Germinal center (tissue), 1 donor: ENCODE measurements at places on chromosomes 2 and 18.

GRCh38 chr2:66794070-66794469 is 359.1 kb downstream of the MEIS1 start:
- DNase-seq: no peak

DNA sequence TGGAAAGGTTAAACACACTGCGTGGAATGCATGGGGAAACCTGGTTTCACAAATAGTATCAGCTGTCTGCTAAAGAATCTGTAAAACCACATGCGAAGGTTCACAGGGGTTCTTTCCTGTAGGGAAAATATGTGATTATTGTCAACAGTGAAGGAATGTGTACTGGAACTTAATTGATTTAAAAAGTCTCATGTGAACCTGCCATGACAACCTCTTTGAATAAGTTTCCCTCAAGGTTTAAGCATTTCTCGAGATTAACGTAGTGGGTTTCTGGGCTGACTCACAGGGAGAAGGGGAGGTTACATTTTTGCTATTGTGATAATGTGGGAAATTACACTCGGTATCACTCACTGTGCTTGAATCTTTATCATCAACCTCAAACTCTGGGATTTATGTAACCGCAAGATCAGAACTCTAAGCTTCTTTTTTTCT is 28.2 kb upstream of the IL1R1 start:
- no peak for DNase-seq

GRCh38 chr2:176573612-176574483 is 304.6 kb downstream of the MTX2 start:
- no peak for DNase-seq

- no peak for DNase-seq
Measured at GRCh38 chr2:127609031-127609751, 36.8 kb upstream of the GPR17 start.

DNA sequence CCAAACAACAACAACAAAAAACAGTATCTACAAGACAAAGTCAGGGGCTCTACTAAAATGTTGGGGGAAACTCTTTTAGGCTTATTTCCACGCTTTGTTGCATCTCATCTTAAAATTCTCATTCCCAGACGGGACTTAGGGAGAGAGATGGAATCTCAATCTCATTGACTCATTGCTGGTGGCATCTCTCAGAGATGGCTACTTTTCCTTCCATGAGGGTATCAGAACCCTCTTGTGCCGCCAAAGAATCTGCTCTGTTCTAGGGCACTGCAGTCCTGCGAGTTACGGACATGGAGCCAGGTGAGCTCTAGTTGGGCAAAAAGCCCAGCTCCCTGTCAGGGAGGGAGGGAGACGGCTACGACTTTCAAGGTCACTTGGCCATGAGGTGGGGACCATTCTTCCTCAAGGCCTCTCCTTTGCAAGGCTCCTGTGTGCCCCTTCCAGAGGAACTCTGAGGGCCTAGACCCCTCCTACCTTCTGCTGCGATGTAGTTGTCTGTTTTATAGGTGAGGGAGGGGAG is 68.0 kb downstream of the MYCN start:
- DNase-seq: no peak

DNA sequence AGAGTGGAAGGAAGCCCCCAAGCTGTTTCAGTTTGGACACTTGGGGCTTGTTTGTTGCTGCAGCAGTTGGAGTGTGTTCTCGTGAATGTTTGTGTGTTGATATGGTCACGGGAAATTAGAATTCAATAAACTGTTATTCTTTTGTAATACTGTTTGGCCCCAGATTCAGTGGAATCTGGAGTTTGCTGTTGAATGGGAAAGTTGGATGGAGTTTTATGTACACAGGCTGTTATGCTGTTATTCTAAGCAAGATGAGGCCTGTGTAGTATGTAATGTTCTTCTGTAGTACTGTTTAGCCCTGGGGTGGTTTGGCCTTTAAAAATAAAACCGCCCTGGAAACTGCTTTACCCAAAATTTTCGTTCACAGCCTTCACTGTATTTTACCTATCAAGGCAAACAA is 810.4 kb upstream of the HS6ST1 start:
- DNase-seq: no peak

- no peak for DNase-seq
Measured at GRCh38 chr2:74436111-74436805, 5.5 kb downstream of the RTKN start.

GRCh38 chr18:1227025-1227424 is 322.4 kb downstream of the ADCYAP1 start:
- DNase-seq: no peak

GRCh38 chr2:52264488-52264887 is 1232.6 kb upstream of the NRXN1 start:
- DNase-seq: no peak

DNA sequence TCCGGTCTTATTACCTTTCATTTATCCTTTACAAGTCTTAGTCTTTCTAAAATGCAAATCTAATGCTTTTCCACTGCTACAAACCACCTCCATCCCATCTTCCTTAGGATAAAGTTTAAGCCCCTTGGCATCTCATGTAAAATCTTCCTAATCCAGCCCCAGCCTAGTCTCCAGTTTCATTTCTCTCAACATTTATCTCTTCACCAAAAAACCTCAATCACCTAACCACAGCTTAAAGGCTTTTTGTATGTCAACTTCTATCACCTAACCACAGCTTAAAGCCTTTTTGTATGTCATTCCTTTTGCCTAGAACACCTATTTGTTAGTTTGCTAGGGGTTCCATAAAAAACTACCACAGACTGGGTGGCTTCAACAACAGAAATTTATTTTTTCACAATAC is 4.2 kb downstream of the TRAK2 start:
- DNase-seq: no peak
